ENCODE measurements at places on chromosomes 12 and 14.

GRCh38 chr12:109289551-109289950 lies 19.5 kb downstream of the FOXN4 start:
- DNase-seq = peak; percentile 73

DNA sequence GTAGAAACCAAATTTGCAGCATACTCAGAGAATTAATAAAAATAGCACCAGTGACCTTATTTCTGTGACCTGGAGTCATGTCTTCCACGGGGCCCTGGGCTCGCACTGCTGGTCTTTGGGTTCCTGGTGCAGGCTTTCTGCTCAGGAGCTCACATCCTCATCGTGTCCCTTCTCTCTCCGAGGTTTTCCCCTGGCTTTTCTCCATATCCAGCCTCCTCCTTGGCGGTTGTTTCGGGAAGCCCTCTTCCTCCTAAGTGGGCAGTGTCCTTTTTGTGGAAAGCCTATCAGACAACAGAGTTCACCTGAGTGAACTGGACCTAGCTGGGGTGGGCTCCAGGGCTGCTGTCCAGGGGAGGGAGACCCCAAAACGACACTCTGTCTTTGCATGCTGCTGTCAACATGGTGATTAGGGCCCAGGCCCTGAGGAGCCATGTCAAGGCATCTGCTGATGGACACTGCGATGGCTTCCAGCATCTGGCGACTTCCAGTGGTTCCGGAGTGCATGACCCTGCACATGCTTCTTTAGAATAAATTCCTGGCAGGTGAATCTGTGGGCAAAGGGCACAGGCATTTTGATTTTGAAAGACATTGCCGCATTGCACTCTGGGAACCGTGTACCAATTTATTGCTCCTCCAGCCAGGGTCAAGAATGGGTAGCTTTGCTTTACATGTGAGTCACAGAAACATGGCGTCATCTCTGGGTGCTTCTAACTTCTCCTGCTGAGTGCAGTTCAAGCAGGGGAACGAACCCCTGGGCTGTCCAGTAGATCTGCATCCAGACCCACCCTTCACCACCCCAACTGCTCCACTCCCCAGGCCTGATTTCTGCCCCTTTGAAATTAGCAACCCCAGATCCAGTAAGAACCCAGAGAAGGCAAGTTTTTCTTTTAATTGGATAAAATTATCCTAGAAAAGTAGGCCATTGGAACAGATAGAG lies 136.8 kb downstream of the ADGRD1 start:
- no peak for DNase-seq

GRCh38 chr12:614411-614970 lies 48.8 kb downstream of the NINJ2 start:
- DNase-seq = no peak

GRCh38 chr14:61557262-61557661 lies 138.1 kb upstream of the HIF1A start:
- no peak for DNase-seq

DNA sequence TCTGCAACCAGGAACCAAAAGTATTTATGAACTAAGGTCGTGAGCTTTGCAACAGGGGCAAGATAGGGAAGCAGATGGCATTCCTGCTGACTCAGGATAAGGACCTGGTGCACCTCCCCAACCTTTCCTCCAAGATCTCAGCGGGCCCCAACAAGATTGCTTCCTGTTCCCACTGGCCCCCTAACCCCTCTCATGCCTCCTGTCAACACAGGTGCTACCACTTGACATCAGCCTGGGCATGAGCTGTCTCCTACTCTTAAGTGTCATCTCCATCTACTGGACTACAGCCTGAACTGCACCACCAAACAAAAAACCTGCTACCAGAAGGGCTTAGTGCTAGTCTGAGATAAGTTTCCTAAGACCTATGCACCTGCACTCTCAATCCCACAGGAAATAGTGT lies 32.7 kb downstream of the MED6 start:
- DNase-seq = peak; percentile 77
